Choroid plexus epithelial cell (primary cell): ENCODE measurements at places on chromosomes 13 and 19.

GRCh38 chr19:28556371-28556770, 656.6 kb downstream of the UQCRFS1 start:
- DNase-seq, result no peak

DNA sequence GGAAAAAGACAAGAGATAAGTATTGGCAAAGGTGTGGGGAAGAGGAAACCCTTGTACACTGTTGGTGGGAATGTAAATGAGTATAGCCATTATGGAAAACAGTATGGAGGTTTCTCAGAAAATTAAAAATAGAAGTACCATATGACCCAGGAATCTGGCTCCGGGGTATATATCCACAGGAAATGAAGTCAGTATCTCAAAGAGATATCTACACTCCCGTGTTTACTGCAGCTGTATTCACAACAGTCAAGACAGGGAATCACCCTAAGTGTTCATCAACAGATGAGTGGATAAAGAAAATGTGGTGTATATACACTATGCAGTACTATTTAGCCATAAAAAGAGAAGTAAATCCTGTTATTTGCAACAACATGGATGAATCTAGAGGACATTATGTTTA, 13.5 kb downstream of the KCTD12 start:
- DNase-seq, result no peak

DNA sequence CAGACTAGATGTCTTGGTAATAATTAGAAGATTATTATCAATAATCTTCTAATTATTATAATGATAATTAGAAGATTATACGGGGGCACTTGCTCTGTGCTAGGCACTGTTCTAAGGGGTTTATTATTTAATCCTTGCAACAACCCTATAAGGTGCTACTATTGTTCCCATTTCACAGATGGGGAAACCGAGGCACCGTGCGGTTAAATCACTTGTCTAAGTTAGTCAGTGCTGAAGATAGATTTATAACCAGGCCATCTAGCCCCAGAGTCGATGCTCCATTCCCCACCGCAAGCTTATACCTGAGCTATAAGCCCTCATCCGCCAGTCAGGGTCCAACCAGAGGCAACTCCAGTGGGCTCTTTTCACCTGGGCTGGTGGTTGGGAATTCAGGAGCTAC, 2.0 kb upstream of the ACP7 start:
- no peak for DNase-seq

- DNase-seq, result no peak
Observed at GRCh38 chr19:7661744-7662538, 6.9 kb upstream of the RETN start.

DNA sequence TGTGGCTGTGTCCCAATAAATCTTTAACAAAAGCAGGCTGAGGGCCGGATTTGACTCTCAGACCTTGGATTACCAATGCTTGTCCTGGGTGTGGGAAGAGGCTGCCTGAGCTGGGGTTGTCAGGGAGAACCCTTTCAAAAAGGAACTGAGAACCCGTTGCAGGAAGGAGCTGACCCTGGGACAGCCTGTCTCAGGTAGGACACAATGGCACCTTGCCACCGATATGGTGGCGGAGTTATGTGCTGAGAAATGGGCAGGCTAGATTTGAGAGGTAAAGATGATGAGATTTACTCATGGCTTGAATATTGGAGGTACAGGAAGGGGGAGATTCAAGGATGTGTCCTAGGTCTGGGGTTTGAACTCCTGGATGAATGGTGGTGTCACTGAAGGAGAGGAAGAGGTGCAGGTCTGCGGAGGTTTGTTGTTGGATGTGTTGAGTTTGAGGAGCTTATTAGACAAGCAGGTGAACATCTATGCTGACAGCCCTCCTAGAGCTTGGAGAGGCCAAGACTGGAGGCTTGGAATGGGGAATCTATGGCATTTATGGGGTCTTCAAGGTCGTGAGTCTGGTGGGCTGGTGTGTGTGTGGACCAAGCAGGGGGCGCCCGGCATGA, 7.2 kb downstream of the PLEKHF1 start:
- DNase-seq, result no peak

DNA sequence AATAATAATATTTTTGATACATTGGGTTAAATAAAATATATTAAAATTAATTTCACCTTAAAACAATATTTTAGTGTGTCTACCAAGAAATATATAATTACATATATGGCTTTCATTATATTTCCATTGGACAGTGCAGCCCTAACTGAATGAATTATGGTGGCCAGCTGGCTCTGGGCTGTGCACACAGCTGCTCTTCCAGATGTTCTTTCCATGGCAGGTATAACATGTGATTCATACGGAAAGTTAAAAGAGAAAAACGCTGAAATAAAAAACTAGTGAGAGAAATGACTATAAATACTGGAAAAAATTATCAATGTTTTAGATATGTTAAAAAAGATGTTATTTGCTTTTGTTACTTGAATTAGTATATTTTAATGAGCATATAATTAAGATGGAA, 216.3 kb downstream of the RGCC start:
- no peak for DNase-seq

DNA sequence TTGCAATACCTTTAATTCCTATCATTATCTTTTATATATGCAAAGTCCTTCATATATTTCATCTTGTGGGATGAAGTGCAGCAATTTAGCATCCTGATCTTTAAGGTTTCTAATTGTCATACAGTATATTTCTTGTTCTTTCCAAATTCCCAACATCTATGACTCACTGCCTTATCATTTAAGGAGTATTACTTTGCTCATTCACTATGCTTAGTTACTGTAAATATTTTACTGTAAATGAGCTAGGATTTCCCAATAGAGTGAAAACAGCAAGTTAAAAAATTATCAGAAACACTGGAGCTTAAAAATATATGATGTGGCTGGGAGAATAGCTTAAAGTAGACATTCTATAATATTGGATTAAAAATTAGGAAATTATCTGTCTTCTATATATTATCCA, 69.9 kb downstream of the SLITRK6 start:
- DNase-seq, result peak; percentile 52

DNA sequence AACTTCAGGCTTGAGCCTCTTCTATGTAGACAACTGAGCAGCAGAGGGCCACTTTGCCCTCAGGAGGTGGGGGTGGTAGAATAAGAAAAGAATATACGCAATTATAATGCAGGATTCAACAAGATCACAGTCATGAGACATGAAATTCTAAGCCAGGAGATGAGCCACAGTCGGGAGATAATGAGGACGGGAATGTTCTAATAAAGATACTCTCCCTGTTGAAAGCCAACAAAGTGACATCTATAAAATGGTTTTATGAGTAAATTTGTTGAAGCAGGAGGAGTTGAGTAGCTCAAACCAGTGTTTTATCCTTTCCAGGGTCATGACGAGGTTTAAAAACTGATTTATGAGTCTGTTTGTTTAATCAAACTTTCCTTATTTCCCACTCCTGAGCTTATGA, 152.0 kb upstream of the SERP2 start:
- DNase-seq, result no peak

- no peak for DNase-seq
Observed at GRCh38 chr19:2136796-2137195, 14.6 kb downstream of the AP3D1 start.

DNA sequence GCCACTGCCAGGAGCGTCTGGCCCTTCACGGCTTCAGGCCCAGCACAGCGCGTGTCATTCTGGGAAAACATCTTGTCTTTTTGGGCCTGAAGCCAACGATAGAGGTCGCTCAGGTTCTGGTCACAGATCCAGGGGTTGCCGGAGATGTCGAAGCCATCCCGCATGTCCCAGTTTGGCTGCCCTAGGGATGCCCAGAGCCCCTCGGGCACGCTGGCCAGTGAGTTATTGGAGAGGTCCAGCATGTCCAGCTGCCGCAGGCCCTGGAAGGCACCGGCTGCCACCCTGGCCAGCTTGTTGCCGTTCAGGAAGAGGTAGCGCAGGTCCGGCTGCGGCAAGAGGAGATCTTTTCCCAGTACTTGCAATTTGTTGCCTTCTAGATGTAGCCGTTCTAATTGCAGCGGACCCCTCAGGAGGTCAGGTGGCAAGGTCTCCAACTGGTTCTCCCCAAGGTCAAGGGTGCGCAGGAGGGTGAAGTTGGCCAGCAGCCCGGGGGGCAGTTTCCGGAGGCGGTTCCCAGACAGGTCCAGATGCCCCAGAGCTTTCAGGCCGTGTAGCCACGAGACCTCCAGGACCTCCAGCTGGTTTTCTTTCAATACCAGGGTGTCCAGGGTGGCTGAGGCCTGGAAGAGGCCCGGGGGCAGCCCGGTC, 1.8 kb downstream of the LRG1 start:
- DNase-seq, result no peak

- DNase-seq, result no peak
Observed at GRCh38 chr19:1579222-1579621, 11.1 kb upstream of the MEX3D start.

- DNase-seq, result peak; percentile 87
Observed at GRCh38 chr13:23466144-23467002, 32.9 kb upstream of the SACS start.

DNA sequence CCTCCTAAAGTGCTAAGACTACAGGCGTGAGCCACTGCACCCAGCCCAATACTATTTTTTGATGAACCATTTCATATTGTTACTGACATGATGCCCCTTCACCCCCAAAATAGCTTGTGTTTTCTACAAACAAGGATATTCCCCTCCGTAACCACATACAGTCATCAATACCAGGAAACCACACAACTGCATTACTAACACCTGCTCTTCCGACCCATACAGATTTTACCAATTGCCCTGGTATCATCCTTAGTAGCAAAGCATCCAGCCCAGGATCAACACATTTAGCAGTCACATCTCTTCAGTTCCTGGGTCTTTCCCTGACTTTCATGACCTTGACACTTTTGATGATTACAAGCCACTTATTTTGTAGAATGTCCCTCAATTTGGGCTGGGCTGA, 33.6 kb downstream of the KCTD15 start:
- no peak for DNase-seq

DNA sequence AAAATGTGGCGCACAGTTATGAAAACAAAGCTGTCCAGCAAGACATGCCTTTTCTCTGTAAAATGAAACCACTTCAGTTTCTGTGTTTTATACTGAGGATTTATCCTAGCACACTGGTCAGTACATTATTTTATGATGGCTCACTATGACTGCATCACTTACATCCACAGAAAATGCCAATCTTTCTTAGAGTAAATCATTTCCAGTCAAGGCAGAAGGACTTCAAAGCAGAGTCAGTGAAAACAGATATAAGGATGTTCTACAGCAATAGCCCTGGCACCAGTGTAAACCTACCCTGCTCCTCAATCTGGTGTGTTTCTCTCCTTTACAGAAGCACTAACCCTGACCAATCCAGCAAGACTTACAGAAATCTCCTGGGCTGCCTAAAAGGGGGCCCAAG, 473.5 kb downstream of the GPC6 start:
- DNase-seq, result peak; percentile 65

DNA sequence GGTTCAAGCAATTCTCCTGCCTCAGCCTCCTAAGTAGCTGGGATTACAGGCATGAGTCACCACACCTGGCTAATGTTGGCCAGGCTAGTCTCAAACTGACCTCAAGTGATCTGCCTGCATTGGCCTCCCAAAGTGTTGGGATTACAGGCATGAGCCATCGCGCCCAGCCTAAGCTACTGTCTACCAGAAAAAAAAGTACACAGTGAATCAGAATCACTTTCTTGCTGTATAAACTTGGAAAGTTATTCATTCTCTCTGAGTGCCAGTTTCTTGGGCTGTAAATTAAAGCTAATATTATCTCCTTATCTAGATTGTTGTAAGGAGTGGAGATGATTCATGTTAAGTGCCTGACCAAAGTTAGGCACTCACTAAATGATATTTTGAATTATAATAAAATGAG, 242.8 kb downstream of the ENOX1 start:
- peak; percentile 28 for DNase-seq

DNA sequence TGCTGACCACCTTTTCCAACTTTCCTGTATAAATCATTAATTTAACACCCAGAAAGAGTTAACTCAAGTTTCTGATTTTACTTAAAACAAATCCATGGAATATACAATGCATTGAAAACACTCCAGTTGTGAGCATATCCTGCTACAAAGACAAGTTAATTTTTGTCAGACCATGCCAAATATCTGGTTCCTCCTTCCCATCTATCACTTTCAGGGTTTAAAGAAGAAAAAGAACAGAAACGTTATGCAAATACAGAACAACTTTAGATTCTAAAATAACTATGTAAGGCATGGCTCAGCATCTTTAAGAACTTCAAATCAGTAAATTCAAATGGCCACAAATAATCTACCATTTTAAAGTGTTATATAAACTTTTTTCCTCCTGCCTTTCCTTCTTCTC, 14.9 kb downstream of the MRPS31 start:
- DNase-seq, result no peak

GRCh38 chr19:50663482-50663790, 14.2 kb downstream of the C19orf81 start:
- no peak for DNase-seq

DNA sequence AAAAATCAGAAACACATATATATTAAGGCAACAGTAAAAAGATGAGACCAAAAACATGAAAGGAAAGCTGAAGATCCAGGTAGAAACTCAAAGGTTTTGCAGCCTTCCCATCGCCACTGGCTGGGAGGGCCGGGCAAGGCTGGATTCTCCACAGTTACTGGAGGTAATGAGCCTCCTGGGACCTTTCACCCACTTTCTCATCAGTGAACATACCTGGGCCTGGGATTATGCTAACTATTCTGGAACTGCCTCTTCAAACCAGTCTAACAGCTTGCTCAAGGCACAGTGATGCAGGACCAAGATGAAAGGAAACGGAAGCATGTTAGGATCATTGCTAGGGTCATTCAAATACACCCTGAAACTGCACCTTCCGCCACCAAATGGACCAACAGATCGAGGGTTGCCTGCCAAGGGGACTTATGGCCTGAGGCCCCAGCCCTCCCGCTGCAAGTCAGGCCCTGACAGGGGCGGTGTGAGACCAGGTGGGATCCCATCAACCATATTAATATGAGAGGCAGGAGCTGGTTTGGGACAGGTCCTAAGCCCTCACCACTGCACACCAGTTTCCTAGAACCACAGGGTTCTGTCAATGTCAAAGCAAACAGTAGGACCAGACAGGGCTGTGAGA, 28.4 kb upstream of the ATP12A start:
- no peak for DNase-seq

DNA sequence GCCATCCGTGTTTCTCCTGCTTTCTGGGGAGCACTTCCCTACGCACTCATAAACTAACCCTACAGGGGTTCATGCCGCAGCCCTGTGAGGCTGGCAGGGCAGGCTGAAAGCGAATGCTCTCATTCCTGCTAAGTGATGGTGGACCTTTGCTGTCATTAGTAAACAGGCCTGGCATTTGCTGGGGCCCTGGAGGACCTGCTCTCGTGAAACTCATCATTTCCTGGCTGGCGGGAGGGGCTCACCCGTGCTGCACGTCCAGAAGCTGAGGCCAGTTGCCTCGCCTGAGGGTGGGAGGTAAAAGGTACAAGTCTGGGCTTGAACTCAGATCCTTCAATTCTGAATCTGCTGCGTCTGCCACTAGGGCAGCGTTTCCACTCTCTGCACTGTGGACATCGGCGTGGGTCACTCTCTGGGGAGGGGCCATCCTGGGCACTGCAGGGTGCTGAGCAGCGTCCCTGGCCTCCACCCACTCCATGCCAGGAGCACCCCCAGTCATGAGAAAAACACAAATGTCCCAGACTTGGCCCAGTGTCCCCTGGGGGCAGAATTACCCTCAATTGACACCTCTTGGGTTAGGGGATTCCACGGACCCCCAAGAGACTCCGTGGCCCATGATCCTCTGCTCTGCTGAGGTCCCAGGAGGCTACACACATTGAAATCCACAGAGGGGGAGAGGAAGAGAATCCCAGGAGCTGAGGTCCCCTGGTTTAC, 7.0 kb downstream of the MOB3A start:
- peak; percentile 56 for DNase-seq

GRCh38 chr19:35516310-35516709, 2.9 kb upstream of the DMKN start:
- no peak for DNase-seq
